HFFc6 (cell line): ENCODE measurements at places on chromosomes 4 and X. TPM values are rescaled to one million over a fixed set of nuclear protein-coding genes. Genes with fewer than 3 reads are reported as not detected.

DNA sequence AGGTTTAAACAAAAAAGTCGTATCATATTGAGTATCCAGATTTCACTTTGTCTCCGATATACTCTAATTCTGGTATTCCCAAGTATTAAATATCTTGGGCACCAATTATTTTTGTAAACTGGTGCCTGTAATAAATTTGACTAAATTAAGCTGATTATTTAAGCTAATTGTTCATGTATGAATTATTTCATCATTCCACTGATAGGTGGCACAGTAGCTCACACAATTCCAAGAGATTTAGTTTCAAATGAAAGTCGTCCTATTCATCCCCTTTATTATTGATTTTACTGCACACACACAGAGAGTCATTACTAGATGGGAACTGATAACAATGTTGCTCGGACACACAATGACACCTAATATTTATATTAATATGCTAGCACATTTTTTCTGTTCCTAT is 432.4 kb downstream of the DMD start:
- H3K27me3 ChIP-seq: no peaks in the 10 kb centered on the region
- no peak overlapping the region for H3K27ac ChIP-seq
- H3K4me1 ChIP-seq: no peaks in the 10 kb centered on the region
- H3K36me3 ChIP-seq: no peaks in the 10 kb centered on the region

The ESX1 gene
- not detected in 3 replicates for total RNA-seq

The DCUN1D4 gene
- total RNA-seq: 44.0 to 48.2 TPM (median 47.7 TPM) in 3 replicates

The SERTM2 gene
- total RNA-seq: not detected in 3 replicates

DNA sequence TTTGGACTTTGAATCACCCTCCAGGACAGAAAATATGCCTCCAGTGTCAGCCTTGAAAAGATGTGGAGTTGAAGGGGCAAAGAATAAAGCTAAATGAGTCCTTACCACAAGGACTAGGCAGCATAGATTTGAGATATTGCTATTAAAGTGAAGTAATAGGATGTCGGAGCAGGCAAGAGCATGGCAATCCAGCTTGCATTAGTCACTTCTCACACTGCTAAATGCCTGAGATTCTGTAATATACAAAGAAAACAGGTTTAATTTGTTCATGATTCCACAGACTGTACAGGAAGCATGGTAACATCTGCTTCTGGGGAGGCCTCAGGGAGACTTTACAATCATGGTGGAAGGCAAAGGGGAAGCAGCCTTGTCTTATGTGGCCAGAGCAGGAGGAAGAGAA is 109.8 kb upstream of the PCDH7 start:
- no peak overlapping the region for H3K4me3 ChIP-seq
- H3K27me3 ChIP-seq: peaks cover 1% of the 10 kb centered on the region
- no peaks in the 10 kb centered on the region for H3K4me1 ChIP-seq
- H3K27ac ChIP-seq: no peak overlapping the region
- no peak for DNase-seq

DNA sequence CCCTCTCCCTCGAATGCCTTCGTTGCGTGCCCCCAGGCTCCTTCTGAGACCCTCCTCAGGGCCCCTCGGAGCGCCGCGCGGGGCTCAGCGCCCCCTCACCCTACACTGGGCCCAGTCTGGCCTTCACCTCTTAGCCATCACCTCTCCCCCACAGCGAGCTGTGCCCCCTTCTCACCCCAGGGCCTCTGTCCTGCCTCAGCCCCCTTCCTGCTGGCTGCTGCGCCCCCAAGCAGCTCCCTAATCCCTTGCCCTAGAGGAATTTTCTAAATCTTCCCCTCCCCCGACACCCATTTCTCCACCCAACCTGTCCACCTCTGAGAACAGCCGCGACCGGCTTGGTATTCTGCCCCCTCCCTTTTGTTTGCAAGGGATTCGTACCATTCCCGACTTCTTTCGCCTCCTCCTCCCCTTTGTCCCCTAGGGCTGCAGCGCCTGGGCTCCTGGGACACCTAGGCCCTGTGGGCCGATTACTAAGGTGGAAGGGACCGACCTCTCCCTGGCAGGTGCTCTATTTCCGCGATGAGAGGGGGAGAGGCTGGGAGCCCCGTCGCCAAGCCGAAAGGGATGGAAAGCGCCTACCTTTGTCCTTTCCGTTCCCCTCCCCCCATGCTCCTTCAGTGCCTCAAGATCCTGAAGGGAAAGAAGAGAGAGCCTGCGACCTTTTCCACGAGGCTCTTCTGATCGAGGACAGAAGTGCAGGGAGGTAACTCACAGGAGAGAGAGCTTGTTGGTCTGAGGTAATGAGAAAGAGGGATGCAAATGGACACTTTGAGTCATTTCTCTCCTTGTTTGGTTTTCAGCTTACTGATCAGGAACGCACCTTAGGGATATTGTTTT is 10.9 kb downstream of the DLG3 start:
- H3K36me3 ChIP-seq: no peaks in the 10 kb centered on the region
- H3K4me3 ChIP-seq: peak overlapping the region; percentile 73
- DNase-seq: no peak
- H3K27me3 ChIP-seq: no peaks in the 10 kb centered on the region; the same call in none of the 2 replicates
- H3K27ac ChIP-seq: peak overlapping the region; percentile 31; the same call in 1 of the 2 replicates
- H3K4me1 ChIP-seq: peaks cover 25% of the 10 kb centered on the region

DNA sequence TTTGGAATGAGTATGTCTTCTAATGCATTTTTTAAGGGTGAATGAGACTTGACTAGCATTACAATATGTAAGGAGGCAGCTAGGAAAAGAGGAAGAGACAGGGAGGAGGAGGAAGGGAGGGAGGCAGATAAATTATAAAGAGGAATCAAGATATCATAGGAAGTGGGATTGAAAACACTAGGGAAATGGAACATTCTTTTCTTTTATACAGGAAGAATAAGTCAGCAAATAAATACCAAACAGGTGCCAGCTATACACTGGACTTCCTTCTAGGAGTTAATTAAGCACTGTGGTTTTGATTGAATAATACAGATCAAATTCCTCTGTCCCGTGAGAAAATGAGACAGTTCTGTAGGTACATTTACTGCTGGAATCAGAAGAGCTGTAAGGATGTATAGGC is 78.6 kb downstream of the PACRGL start:
- H3K4me3 ChIP-seq: no peak overlapping the region
- DNase-seq: no peak
- H3K27ac ChIP-seq: no peak overlapping the region
- peaks cover 2% of the 10 kb centered on the region; the same call in 1 of the 2 replicates for H3K27me3 ChIP-seq
- peaks cover 7% of the 10 kb centered on the region; the same call in 1 of the 2 replicates for H3K4me1 ChIP-seq

GRCh38 chr4:185470501-185471195 is 885 bp downstream of the CCDC110 start:
- no peak for DNase-seq
- peak overlapping the region; percentile 79 for H3K4me3 ChIP-seq
- H3K36me3 ChIP-seq: no peaks in the 10 kb centered on the region
- 0 out of 2 replicates have a peak, but pooled peaks cover 6% of the 10 kb centered on the region for H3K4me1 ChIP-seq
- peaks cover 40% of the 10 kb centered on the region for H3K27me3 ChIP-seq

The USP27X gene
- total RNA-seq: 1.3 to 2.3 TPM (median 2.2 TPM) in 3 replicates

GRCh38 chr4:47662975-47663374 is 174.9 kb downstream of the CORIN start:
- H3K4me3 ChIP-seq: no peak overlapping the region
- H3K4me1 ChIP-seq: no peaks in the 10 kb centered on the region
- no peak for DNase-seq
- H3K27ac ChIP-seq: no peak overlapping the region
- H3K36me3 ChIP-seq: no peaks in the 10 kb centered on the region

DNA sequence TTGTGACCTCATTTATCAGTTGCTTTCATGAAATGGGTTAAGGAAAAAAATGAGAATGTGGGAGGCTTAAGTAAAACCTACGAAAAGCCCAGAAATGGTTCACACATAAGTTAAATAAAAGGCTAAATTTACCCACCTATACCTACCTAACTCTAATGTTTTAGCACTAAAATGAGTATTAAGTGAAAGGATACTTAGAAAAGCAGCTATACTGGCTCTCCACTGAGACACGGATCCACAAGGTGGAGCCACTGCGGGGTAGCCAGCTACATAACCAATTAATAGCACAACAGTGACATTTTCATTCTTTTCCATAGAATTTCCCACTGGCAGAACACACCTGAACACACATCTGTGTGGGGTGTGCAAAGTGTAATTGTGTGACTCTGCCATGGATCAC is 101.9 kb downstream of the MAML3 start:
- H3K4me1 ChIP-seq: peaks cover 25% of the 10 kb centered on the region
- no peak overlapping the region for H3K27ac ChIP-seq
- H3K4me3 ChIP-seq: no peak overlapping the region
- no peaks in the 10 kb centered on the region for H3K36me3 ChIP-seq
- H3K27me3 ChIP-seq: peaks cover 1% of the 10 kb centered on the region; the same call in 1 of the 2 replicates
- peak; percentile 19 for DNase-seq

GRCh38 chrX:102345916-102346315 is 93.9 kb downstream of the NXF2B start:
- H3K4me1 ChIP-seq: no peaks in the 10 kb centered on the region
- no peak overlapping the region for H3K27ac ChIP-seq
- no peak overlapping the region for H3K4me3 ChIP-seq
- peak; percentile 22 for DNase-seq
- no peaks in the 10 kb centered on the region for H3K36me3 ChIP-seq

The HSFX3 gene
- total RNA-seq: not detected in 3 replicates

The ITGB1BP2 gene
- total RNA-seq: 0.48 to 0.64 TPM (median 0.50 TPM) in 3 replicates

DNA sequence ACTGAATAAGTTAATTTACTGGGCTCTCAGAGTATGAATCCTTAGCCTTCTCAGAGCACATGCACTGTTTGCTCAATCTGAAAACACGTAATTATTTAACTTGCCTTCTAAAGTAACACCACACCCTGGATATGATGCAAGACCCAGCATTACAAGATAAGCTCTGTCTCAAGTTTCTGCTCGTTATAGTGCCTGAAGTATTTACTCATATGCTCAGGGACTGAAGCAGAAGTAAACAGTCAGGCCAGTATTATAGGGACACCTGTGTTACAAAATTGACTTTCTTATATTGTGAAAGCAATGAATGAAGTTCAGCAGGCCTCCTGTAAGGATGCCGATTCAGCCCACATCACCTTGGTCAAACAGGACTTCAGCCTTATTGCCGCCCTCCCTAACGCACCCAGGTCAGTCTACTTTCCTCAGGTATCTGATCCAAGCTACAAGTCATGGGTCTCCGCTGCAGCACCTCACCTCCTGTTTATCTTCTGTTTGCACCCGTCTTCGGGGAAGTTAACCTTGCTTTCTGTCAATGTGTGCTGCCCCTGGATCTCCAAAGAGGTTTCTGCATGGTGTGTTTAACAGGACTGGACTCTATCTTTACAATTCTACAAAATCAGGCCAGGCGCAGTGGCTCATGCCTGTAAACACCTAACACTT is 42.8 kb upstream of the KLF3 start:
- H3K27me3 ChIP-seq: peaks cover 10% of the 10 kb centered on the region
- H3K4me3 ChIP-seq: no peak overlapping the region
- H3K36me3 ChIP-seq: no peaks in the 10 kb centered on the region

DNA sequence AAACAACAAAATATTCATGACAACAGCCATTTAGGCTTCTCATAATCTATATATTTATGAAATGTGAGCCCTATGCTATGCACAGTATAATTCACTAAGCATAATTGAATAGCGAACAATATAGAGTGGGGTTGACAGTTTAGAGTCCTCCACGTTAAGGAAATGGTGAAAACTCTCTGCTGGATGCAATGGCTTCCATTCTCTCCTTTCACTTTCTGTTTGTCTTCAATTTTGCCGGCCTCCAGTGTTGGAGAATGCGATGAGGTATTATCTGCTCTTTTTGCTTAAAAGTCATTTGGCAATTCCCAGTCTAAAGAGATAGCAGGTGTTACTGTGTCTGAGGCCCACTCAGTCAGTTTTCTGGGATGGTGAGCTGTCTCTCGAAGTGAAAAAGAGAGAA is 52.1 kb downstream of the NPY5R start:
- peaks cover 7% of the 10 kb centered on the region; the same call in 1 of the 2 replicates for H3K4me1 ChIP-seq
- peak overlapping the region; percentile 65; the same call in 1 of the 2 replicates for H3K27ac ChIP-seq
- no peak for DNase-seq

GRCh38 chr4:172895699-172896098 is 272.9 kb upstream of the GALNT7 start:
- no peak for DNase-seq
- H3K4me3 ChIP-seq: no peak overlapping the region
- H3K27ac ChIP-seq: no peak overlapping the region
- H3K36me3 ChIP-seq: no peaks in the 10 kb centered on the region

DNA sequence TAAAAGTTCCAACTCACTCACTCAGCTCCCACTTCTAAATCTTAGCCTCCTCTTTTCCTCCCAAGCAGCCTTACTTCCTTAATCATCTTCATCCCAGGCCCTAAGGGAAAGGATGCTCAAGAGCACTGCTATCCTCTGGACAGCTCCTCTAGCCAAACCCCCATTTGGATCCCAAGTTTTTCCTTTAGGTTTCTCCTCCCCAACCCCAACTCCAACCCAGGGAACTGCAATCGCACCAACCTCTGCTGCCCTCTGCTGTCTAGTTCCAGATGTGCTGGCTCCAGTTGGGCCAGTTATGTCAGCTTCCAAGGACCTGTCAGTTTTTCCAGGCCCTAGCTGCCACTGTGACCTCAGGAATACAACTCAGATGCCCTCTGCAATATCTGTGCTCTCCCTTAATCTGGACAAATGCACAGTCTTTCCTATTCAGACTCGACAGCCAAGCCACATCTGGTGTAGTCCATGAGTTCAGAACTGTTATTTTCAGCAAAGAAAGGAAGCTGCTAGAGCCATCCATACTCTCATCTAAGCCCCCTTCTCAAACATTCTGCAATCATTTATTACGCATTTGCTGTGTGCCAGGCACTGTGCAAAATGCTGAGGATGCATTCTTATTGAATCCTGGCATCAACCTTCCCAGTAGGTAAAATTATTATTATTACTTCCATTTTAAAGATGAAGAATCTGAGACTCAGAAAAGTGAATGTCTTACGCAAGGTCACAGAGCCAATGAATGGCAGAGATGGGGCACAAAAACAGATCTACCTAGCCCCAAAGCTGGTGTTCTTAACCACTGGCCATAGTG is 12.3 kb upstream of the XPNPEP2 start:
- peaks cover 24% of the 10 kb centered on the region for H3K27me3 ChIP-seq
- no peaks in the 10 kb centered on the region for H3K4me1 ChIP-seq
- no peaks in the 10 kb centered on the region for H3K36me3 ChIP-seq
- H3K27ac ChIP-seq: no peak overlapping the region

The AMTN gene
- total RNA-seq: not detected in 3 replicates

The TLR3 gene
- total RNA-seq: 0.21 to 0.52 TPM (median 0.51 TPM) in 3 replicates

DNA sequence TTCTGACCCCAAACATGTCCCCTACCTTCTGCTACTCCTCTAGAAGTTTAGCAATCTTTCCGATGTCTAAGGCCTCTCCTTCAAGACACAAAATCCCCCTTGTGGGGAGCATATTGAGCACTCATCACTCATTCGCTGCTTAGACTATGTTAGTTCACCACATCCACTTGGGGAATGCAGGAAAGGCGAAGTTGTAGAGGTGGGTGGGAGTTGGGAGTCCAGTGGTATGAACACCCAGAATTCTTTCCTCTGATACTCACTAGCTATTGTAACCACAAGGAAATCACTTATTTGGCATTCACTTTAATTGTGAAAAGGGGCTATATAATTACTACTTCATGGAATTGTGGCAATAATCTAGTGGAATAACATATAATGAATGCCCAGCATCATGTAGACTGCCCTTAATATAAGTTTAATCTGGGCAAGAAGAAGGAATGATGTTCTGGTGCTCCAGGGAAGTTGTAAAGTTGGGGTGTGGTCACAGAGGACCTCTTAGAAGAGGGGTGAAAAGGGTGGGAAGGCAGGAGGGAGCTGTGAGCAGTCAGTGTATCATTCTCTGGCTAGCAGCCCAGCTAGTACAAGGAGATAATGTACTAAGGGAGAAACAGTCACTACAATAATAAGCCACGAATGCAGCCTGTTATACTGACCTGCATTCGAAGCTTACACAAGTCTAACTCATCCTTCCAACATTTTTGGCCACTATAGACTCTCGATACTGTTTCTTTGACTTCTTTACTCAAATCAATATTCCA is 468.2 kb upstream of the DIPK2B start:
- peaks cover 34% of the 10 kb centered on the region for H3K4me1 ChIP-seq
- peak; percentile 92 for DNase-seq
- peak overlapping the region; percentile 72 for H3K4me3 ChIP-seq
- peaks cover 5% of the 10 kb centered on the region; the same call in 1 of the 2 replicates for H3K36me3 ChIP-seq

GRCh38 chr4:166724369-166724768 is 509.9 kb downstream of the SPOCK3 start:
- no peaks in the 10 kb centered on the region; the same call in 1 of the 2 replicates for H3K27me3 ChIP-seq
- H3K4me1 ChIP-seq: no peaks in the 10 kb centered on the region
- H3K4me3 ChIP-seq: no peak overlapping the region
- DNase-seq: no peak
